ENCODE measurements at places on chromosomes 5 and 9.

DNA sequence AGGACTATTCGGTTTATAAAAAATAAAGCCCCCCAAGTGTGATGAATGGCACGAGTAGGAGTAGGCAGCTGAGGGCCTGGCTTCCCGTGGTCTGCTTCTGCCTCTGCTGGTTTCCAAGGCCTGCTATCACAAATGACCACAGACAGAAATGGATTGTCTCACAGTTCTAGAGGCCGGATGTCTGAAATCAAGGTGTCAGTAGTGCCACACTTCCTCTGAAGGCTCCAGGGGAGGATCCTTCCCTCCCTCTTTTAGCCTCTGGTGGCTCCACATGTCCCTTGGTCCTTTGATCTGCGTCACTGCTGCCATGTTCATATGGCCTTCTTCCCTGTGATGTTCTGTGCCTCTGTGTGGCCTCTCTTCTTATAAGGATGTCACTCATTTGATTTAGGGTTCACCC lies 15.1 kb downstream of the PRKACG start:
- DNase-seq: no peak

DNA sequence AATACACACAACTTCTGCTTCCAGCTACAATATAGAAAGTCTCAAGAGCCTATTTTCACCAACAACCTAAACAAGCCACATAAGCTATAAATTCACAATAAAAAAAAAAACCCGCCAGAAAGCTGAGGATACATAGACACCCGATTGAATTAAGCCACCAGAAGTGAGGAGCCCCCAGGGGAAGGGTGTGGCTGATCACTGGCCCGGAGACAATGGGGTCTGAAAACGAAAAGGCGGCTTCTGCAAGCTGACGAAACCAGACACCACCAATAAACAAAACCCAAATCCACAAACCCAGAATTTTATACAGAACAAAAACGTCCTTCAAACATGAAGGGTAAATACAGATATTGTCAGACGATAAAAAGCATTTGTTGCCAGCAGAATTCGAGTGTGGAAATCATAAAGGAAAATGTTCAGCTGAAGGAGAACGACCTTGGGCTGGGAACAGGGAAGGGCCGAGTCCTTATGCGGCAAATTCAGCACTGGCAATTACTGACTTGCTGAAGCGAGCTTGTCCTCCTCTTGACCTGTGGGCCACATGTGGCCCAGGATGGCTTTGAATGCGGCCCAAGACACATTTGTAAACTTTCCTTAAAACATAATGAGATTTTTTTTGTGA lies 39.6 kb upstream of the CEP72 start:
- no peak for DNase-seq

GRCh38 chr9:36878986-36879982 lies 154.8 kb downstream of the PAX5 start:
- no peak for DNase-seq

GRCh38 chr9:74642376-74642775 lies 145.2 kb downstream of the RORB start:
- no peak for DNase-seq

GRCh38 chr9:35937227-35937626 lies 20.7 kb downstream of the OR2S2 start:
- no peak for DNase-seq

DNA sequence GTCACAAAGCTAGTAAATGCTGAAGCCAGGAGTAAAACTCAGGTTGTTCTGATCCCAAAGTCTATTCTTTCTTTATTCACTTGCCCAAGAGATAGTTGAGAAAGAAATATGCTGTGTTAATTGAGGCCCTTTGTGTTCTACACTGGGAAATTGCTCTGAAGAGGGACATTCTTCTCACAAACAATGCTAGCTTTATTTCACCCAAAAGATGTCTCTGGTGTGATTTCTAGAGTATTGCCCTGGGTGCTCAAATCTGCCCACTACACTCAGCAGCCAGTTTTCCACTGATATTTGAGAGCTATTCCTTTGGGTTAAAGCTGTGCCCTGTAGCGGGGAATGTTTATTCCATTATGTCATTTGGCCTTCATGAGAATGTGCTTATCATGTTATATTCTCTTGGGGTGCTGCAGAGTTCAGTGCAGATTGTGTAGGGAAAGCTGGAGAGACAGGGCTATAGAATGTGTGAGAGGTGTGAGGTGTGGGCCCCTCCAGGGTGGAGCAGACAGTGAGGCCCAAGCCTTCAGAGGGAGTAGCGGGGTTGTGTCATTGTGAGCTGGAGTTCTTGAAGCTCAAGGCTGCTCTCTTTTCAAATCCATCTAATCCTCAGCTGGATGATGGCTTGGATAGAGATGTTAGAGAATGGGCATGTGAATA lies 21.0 kb upstream of the C5orf63 start:
- DNase-seq: no peak

GRCh38 chr5:88944751-88945531 lies 62.0 kb upstream of the MEF2C start:
- DNase-seq: no peak

DNA sequence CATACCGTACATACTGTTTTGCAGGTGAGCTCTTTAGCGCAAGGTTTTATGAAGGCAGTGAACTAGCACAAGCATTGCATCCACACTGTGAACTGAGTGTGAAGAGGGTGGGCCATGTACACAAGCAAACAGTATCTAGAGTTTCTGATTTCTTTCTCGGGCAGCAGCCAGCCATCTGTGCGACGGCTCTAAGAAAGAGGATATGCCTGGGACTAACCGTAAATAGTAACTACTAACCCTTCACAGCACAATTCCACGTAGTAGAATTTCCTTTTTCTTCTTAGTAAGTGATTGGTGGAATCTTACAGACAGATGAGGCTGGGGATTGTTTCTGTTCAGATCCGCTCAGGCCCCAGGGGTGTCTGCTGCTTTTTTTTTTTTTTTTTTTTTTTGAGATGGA lies 89.0 kb downstream of the DRD1 start:
- DNase-seq: no peak

GRCh38 chr5:151615431-151615830 lies 24.3 kb upstream of the FAT2 start:
- no peak for DNase-seq

DNA sequence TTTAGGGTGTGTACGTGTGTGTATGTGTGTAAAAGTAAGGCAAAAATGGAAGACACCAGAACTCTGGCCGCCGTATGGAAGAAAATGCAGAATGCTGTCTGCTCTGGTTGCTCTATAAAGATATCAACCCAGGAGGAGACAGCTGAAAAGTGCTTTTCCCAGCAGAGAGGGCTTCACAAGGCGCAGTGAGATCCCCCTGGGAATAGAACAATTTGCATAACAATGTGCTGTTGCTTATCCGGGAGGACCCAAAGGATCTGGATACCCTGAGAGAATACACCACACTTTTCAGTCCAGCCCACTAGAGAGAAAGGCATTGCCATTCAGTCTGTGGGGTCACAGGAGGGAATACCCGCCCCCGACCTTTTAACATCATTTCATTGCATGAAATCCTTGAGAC lies 230.6 kb downstream of the EBF1 start:
- DNase-seq: no peak

Measured in stimulated activated CD8-positive, alpha-beta memory T cell treated with anti-CD3 and anti-CD28 coated beads, Interleukin-12 subunit alpha, Interleukin-12 subunit beta, amount 100 ng/mL, for 1 hour (primary cell).